ENCODE measurements at places on chromosomes 1 and 21. TPM values are rescaled to one million over a fixed set of nuclear protein-coding genes. Genes with fewer than 3 reads are reported as not detected.

Gene KMO
- not detected for total RNA-seq

Gene C1orf141
- not detected for total RNA-seq

DNA sequence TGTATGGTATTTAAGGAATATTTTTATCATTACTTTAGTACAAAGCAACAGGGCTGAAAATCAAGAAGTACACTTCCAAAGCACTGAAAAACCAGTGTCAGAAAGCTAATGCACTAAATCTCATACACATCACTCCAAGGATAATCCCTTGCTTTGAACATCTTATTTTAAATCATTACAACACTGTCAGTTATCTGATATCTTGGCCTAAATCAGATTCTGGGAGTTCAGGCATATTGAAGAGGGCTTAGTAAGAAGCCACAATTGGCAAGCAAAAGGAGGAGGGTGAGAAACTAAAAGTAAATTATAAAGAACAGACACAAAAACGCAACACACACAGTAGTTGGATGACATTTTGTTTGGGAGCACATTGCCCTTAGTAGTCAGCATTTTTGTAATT lies 448.4 kb downstream of the PCP4 start:
- no peak overlapping the region for H3K27ac ChIP-seq
- H3K36me3 ChIP-seq, result no peaks in the 10 kb centered on the region
- no peaks in the 10 kb centered on the region for H3K27me3 ChIP-seq
- H3K4me1 ChIP-seq, result no peaks in the 10 kb centered on the region
- no peak overlapping the region for H3K4me3 ChIP-seq

- DNase-seq, result no peak
- no peak overlapping the region for H3K27ac ChIP-seq
- peaks cover 17% of the 10 kb centered on the region for H3K27me3 ChIP-seq
- H3K4me3 ChIP-seq, result no peak overlapping the region
- no peaks in the 10 kb centered on the region for H3K36me3 ChIP-seq
Measured at GRCh38 chr1:177799746-177800145, 170.1 kb downstream of the SEC16B start.

GRCh38 chr21:42423197-42423675 lies 19.5 kb downstream of the UBASH3A start:
- H3K4me3 ChIP-seq, result no peak overlapping the region
- H3K36me3 ChIP-seq, result peaks cover 11% of the 10 kb centered on the region
- no peak overlapping the region for H3K27ac ChIP-seq
- no peaks in the 10 kb centered on the region for H3K4me1 ChIP-seq

DNA sequence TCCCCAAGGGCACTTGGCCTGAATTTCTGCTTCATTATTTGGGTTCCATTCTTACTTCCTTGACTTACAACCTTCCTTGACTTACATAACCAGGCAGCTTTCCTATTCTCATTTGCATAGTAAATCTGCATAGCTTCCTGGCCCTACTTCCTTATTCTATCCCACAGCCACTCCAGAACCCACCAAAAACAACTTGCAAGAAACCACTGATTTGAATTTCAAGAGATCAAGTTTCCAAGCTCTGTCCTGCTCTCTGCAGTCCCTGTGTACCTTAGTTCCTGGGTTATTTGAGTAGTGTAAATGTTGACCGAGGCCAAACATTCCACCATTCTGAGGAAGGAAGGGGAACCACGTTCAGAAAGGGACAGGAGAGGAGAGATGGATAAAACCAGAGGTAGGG lies 603.3 kb downstream of the PTPRC start:
- no peaks in the 10 kb centered on the region for H3K4me1 ChIP-seq
- no peaks in the 10 kb centered on the region for H3K27me3 ChIP-seq
- H3K4me3 ChIP-seq, result no peak overlapping the region
- DNase-seq, result no peak
- H3K36me3 ChIP-seq, result no peaks in the 10 kb centered on the region

DNA sequence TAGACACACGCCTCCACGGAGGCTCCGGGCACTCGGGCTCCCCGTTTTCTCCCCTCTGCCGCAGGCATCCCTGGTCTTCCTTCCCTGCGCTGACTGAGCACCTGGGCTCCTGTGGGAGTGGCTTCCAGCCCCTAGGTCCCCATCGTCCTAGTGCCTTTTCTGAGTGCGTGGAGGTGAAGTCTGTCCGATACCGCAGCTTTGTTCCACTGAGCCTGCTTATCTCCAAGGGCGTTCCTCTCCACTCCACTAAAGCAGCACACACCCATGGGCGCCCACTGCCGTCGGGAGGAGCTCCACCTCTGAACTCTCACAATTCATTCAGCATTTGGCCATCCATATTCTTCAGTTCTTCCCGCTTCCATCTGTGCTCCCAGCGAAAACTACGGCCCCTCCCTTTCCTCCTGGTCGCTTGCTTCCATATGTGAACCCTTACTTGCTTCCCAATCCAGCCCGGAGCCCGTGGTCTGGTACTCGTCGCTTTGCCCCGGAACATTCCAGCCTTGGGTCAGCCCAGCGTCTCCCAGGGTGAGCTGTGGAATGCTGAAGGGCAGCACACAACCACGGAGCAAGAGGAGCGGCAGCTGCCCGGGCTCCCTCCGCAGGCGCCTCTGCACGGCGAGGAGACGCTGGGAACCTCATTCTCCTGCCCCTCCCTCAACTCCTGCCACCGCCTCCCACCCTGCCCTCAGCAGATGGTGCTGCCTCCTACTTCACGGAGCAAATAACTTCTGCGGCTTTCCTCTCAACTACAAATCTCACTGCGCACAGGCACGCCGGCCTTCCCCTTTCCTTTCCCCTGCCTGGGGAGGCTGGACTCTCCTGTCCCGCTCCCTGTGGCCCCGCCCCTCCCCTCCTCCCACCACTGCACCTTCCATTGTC lies 27.5 kb downstream of the ATP8B2 start:
- no peaks in the 10 kb centered on the region for H3K27me3 ChIP-seq
- peak overlapping the region; percentile 44 for H3K27ac ChIP-seq
- peaks cover 21% of the 10 kb centered on the region for H3K4me1 ChIP-seq
- DNase-seq, result peak; percentile 37

- no peaks in the 10 kb centered on the region for H3K4me1 ChIP-seq
- H3K27ac ChIP-seq, result no peak overlapping the region
- H3K4me3 ChIP-seq, result no peak overlapping the region
- DNase-seq, result no peak
Measured at GRCh38 chr21:44443891-44444285, 11.4 kb upstream of the LRRC3 start.

- peak overlapping the region; percentile 53 for H3K4me3 ChIP-seq
- no peaks in the 10 kb centered on the region for H3K36me3 ChIP-seq
- peaks cover 24% of the 10 kb centered on the region for H3K4me1 ChIP-seq
- H3K27me3 ChIP-seq, result peaks cover 24% of the 10 kb centered on the region
Measured at GRCh38 chr1:10724948-10725847, 71.2 kb downstream of the CASZ1 start.

- no peaks in the 10 kb centered on the region for H3K27me3 ChIP-seq
- no peak overlapping the region for H3K4me3 ChIP-seq
- no peaks in the 10 kb centered on the region for H3K4me1 ChIP-seq
- H3K36me3 ChIP-seq, result peaks cover 5% of the 10 kb centered on the region
- H3K27ac ChIP-seq, result no peak overlapping the region
Measured at GRCh38 chr1:14263671-14264070, 334.8 kb upstream of the KAZN start.

GRCh38 chr1:40593449-40594186 lies 62.2 kb downstream of the ZNF684 start:
- H3K36me3 ChIP-seq, result no peaks in the 10 kb centered on the region
- DNase-seq, result no peak
- no peak overlapping the region for H3K4me3 ChIP-seq
- no peak overlapping the region for H3K27ac ChIP-seq

- H3K27ac ChIP-seq, result peak within 1 kb of the TSS; percentile 86
- H3K27me3 ChIP-seq, result no peaks in the 10 kb centered on the region
- H3K4me3 ChIP-seq, result peak within 1 kb of the TSS; percentile 94
- peak; percentile 84 for DNase-seq
- H3K4me1 ChIP-seq, result peaks cover 18% of the 10 kb centered on the region
Measured at GRCh38 chr1:11059968-11060830, at the start of gene SRM. Gene SRM (minus strand): TSS chr1:11060018. CDS start chr1:11059943, 75 bp downstream.

GRCh38 chr21:26736449-26736848 lies 108.8 kb downstream of the ADAMTS1 start:
- peaks cover 38% of the 10 kb centered on the region for H3K4me1 ChIP-seq
- H3K27me3 ChIP-seq, result peaks cover 6% of the 10 kb centered on the region
- H3K27ac ChIP-seq, result no peak overlapping the region
- H3K36me3 ChIP-seq, result no peaks in the 10 kb centered on the region
- no peak for DNase-seq
- H3K4me3 ChIP-seq, result no peak overlapping the region
